WERI-Rb-1 (cell line): ENCODE measurements at places on chromosomes 2 and 18.

- DNase-seq = no peak
Observed at GRCh38 chr2:40286721-40287120, 165.2 kb downstream of the SLC8A1 start.

GRCh38 chr2:1854729-1855547 is 110.6 kb upstream of the PXDN start:
- peak; percentile 86 for DNase-seq

DNA sequence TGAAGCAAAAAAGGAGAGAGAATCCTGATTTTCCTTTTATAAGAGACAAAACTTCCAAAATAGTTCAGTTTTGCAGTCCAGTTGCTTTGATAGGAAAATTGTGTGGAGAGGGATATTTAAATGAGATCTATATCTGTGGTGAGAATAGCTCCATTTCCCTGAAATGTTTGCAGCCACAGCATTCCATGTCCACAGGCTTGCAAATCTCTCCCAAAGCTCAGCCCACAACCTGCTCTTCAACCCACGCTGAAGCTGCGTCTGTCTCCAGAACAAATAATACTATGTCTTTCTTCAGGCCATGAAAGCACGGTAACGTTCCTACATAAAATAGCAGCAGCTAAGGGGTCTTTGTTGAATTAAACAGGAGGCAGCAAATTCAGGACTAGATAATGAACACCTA is 31.8 kb downstream of the TMEM17 start:
- DNase-seq = no peak

GRCh38 chr2:110948027-110948674 is 172.6 kb upstream of the BCL2L11 start:
- no peak for DNase-seq

- DNase-seq = no peak
Observed at GRCh38 chr18:78918707-78919106, 60.9 kb upstream of the SALL3 start.

- no peak for DNase-seq
Observed at GRCh38 chr2:84701880-84702279, 179.0 kb downstream of the TRABD2A start.

DNA sequence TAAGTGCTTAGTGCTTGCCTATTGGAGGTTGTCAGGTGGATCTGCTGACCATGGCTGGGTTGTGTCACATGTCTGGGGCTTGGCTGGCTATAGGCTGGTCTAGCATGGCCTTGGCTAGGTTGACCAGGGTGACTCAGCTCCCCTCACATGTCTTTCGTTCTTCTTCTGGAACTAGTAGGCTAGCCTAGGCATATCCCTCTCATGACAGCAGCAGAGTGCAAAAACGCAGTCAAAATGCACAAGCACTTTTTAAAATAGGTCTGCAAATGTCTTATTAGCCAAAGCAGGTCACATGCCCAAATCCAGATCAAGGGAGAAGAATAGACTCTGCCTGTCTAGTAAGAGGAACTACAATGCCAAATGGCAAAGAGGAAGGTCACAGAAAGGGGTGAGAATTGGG is 179.7 kb upstream of the ACVR2A start:
- DNase-seq = no peak

DNA sequence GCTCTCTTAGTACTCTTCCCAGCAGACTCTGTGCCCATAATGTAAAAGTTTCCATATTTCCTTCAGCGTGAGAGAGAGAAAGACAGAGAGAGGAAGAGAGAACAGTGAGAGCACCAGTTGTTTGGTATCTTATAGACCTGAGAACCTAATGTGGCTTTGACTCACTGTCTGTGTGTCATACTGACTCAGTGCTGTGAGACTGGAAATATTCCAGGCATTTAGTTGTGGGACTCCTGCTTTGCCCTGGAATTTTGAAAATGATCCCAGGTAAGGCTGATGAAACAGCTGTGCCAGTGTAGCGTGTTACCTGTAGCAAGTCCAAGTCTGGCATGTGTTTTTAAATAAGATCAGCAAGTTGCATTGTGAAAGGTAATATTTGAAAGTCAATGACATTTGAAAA is 87.9 kb upstream of the KCNH7 start:
- DNase-seq = no peak

- DNase-seq = peak; percentile 81
Observed at GRCh38 chr2:239275847-239276831, 124.7 kb downstream of the HDAC4 start.

DNA sequence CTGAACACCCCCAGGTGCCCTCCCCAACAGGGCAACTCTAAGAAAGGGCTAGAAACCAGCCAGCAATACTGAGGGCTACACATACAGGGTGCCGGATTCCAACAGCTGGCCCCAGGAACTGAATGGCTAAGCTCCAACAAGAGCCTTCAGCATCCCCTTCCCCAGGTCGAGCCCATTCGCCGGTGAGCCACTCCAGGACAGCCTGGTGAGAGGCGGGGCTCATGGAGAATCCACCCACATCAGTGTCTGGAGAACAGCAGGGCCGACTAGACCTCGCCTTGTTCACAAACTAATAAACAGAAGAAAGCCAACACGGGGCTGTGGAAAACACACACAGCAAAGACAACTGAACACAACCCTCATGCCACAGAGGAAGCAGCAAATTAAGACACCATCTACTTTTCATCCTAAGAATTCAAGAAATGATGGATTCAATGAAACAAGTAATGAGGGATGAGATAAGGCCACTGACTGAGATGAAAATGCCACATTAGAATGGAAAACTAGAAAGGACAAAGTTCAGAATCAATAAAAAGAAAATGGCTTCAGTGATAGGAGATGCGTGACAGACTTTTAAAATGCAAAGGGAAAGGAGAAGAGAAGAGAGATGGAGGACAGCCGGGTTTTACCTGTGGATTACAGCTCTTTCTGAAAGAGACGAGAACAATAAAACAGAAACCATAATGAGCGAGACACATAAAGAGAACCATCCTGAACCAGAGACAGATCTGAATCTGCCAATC is 8.2 kb downstream of the PER2 start:
- DNase-seq = no peak

- DNase-seq = no peak
Observed at GRCh38 chr2:18599509-18600254, 10.3 kb upstream of the NT5C1B start.

DNA sequence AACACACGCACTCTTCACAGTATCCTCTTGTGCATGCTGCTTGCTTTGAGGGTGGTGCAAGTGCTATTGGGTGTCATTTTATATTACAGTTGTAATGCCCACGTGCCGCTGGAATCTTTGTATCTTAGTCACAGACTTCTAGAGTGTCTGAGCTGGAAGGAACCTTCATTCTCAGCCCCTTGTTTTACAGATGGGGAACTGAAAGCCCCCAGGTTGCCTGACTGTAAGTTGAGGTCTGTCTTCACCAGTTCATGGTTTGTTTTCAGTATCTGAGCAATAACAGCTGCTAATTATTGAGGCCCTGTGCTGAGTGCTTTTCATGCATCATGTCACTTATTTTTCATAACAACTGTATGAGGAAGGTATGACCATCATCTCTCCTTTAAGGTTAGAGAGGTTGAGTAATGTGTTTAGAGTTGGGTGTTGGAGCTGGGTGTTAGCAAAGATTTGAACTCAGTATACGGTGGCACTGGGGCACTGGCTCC is 77.0 kb downstream of the PRKCE start:
- no peak for DNase-seq

DNA sequence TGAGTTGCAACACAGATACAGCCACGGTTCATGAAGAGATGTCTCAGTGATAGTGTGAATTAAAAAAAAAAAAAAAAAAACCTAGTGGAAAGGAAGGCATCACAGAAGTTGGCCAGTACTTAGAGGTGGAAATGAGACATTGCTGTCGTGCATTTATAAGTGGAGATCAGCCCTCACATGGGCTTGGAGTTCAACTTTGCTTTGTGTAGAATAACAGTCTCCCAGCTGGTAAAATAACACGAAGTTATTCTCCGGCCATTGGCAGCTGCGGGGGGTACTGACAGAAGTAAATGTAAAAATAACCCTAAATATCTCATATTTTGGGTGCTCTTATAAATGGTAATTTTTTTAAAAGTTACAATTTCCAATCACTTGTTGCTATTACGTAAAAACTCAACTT is 98.8 kb upstream of the TMEM18 start:
- DNase-seq = no peak

DNA sequence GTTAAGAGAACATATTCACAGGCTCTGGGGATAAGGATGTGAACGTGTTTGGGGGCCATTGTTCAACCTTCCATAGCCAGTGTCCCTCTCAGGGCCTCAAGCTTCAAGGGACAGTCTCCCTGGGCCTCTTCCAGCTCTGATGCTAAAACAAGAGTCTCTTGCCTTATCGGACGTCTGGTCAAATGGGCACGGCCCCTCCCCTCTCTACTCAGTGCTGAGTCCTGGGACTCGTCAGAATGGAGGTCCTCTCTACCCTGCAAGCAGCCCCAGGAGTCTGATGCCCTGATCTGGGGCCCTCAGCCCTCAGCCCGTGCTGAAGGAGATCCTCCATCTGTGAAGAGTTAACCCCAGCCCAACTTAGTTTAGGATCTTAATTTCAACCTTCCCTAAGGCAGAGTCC is 198.2 kb downstream of the ZFP36L2 start:
- DNase-seq = no peak

- DNase-seq = no peak
Observed at GRCh38 chr2:30400151-30400954, 46.7 kb upstream of the LCLAT1 start.

DNA sequence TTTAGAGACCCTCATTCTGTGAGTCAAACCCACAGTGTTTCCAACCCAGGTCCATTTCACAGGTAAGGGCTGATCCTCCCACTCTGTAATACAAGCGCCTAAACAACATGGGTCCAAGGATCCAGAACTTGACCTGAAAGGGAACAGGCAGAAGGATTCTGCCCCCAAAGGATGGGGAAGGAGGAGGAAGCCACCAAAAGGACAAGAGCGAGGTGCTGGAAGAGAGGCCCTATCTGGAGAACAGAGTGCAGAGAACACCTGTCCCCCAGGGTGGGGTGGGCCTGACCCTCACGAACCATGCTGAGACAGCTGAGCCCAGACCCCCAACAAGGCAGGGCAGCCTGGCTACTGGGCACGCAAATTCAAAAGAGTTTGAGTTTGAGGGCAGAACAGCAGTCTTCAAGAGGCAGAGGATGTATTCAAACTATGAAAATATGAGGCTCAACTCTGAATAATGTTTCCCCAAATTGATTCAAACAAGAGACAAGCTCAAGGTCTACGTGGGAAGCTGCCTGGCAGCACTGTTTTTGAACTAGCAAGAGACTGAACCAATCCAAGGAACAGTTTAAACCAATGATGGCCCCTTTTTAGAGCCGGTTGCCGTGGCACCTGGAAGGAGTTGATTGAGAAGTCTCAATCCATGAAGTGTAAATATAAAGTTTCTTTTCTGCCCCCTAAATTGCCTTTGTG is 212.7 kb downstream of the ALPK2 start:
- DNase-seq = no peak
